Activated CD4-positive, alpha-beta T cell treated with anti-CD3 and anti-CD28 coated beads, Interleukin-2, Interleukin-6, amounts not matched to agents 100 ng/mL and 50 ng/mL, durations not matched to agents 16 hours and 8 hours (primary cell): ENCODE measurements at places on chromosomes 2 and 18.
A peak's percentile ranks its signal among the peaks of the same experiment; 100 is the strongest.

DNA sequence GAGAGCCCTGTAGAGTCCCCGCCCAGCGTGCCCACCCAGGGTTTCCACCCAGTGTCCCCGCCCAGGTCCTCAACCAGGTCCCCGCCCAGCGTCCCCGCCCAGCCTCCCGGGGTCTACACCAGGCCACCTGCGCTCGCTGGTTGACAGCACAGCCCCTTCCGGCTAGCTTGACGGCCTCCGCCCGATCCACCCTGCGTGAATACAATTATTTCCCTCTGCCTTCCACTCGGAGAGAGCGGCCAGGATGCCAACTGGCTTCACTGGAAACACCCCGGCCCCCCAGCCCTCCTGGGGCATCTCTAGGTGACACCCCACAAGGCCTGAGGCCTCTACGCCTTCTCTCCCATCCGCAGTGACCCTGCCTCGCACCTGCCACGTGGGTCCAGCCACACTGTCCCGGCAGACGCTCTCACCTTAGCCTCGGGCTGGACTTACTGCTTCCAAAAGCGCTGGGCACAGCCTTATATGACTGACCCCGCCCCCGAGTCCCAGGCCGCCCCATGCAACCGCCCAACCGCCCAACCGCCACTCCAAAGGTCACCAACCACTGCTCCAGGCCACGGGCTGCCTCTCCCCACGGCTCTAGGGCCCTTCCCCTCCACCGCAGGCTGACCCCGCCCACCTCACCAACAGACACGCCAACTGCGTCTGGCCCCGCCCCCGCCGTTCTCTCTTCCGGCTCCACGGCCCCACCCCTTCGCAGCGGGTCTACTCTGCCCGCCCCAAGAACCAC is 188.1 kb downstream of the LAMA1 start:
- DNase-seq, result no peak

- no peak for DNase-seq
Measured at GRCh38 chr2:36456227-36457175, 100.9 kb downstream of the CRIM1 start.

- DNase-seq, result no peak
Measured at GRCh38 chr18:72063001-72063400, 481.1 kb downstream of the CBLN2 start.

GRCh38 chr2:10283106-10284062 is 19.3 kb upstream of the HPCAL1 start:
- peak; percentile 34 for DNase-seq

GRCh38 chr18:45611943-45612342 is 3.3 kb upstream of the SLC14A2 start:
- no peak for DNase-seq

DNA sequence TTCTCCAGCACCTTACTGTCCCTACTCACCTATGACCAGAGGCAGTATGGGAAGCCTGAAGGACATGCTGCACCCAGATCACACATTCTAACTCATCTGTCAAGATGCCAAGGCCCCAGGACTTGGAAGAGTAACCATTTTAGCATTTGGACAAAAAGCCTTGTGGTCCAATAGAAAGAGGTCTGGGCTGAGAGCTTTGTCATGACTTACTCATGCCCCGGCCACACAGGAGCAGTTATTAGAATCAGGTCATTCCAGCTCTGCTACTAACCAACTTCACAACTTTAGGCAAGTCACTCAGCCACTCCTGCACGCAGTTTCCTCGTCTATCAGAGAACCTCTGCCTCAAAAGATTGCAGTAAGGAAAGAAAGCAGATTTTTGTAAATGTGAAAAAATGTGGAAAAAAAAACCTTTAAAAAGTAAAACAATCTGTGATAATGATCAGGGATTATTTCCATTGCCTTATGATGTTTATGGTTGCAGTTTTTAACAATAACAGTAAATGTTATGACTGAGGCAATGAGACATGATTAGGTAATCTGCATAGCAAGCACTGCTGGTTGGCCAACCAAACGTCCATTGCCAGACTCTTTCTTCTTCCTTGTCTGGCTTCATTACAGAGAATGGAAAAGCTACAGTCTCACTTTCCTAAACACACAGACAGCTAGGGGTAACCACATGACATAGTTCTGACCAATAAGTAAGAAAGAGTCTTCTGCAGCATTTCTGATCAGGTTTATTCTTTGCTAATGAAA is 255.4 kb upstream of the CHAC2 start:
- no peak for DNase-seq

DNA sequence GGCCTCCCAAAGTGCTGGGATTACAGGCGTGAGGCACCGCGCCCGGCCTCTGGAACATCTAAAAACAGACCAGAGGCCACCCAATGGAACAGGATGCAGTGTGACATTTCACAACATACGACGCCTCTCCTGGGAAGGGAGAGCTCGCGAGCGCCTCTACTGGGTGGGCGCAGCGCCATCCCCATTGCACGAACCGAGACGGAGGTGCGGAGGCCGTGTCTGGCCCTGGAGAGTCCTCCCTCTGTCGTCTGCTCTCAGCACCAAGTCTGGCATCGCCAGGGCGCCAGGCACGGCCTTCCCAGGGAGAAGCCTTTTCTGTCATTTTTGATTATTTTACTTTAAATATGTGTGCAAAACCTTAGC is 9.4 kb upstream of the GBX2 start:
- peak; percentile 50 for DNase-seq

GRCh38 chr18:58152891-58153290 is 108.9 kb downstream of the NEDD4L start:
- no peak for DNase-seq

- DNase-seq, result no peak
Measured at GRCh38 chr2:109129356-109129920, 433 bp downstream of the SH3RF3 start.

GRCh38 chr2:202152104-202152715 is 79.2 kb downstream of the KIAA2012 start:
- DNase-seq, result no peak
